RCC 7860 (cell line): ENCODE measurements at places on chromosomes 11 and 22.

DNA sequence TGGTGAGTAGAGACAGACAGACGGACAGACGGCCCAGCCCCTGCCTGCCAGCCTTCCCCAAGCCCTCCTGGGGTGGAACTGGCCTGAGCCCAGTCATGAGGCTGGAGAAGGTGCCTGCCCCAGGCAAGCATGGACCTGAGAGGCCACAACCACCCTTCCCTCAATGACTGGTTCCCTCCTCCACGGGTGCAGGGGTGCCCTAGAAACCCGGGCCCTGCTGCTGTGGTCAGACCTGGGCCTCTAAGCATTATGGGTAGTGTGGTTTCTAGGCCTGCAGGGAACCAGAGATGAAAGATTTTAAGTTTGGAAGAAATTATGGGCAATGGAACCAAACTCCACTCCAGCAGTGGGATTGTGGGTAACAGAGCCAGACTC, 13.5 kb downstream of the RHBDD3 start:
- no peak for DNase-seq

- no peak for DNase-seq
These were observed 18.6 kb upstream of the MCHR1 start for GRCh38 chr22:40660730-40661129.

DNA sequence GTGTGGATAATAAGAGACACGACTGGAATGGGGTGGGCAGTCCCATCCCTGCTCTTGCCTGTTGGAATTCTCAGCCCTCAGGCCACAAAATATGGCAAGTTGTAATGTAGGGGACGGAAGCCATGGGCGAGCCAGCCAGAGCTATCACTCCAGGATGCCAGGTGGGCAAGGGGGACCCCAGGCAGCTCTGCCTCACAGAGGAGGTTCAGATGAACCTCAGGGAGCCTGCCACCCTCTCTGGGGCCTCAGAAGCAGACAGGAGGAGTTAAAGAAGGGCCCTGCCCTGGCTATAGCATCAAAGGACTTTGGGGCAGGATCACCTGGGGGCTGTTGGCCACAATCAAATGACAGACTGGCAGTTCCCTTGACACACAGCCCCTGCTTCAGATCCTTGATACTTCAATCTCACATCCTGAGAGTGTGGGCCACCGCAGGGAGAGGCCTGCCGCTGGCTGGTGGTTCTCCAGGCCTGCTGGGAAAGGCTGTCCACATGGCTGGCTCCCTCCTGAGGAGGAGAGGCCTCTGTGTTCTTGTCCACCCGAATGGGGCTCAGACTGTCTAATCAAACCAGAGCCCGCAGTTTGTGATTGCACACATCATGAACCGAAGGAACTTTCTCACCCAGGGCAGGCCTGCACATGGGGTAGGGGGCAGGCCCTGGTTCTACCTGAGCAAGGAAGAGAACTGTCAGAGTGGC, 31.4 kb downstream of the IGLL1 start:
- DNase-seq, result no peak

GRCh38 chr11:17010851-17011420, 3.3 kb downstream of the PLEKHA7 start:
- no peak for DNase-seq

DNA sequence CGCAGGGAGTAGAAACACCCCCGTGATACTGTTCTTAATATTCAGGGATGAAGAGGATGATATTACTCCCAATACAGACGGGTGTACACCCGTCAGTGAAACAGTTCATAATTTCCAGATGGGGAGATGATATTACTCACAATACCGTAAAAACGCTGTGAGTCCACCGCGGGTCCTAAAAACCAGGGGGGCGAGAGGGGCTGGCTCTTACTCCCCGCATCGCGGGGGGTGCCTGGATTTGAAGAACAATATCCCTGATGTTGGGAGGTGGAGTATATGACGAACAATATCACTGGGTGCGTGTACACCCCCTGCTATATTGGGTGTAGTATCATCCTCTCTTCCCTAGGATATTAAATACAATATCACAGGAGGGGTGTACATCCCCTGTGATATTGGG, 20.5 kb upstream of the APOL5 start:
- no peak for DNase-seq

DNA sequence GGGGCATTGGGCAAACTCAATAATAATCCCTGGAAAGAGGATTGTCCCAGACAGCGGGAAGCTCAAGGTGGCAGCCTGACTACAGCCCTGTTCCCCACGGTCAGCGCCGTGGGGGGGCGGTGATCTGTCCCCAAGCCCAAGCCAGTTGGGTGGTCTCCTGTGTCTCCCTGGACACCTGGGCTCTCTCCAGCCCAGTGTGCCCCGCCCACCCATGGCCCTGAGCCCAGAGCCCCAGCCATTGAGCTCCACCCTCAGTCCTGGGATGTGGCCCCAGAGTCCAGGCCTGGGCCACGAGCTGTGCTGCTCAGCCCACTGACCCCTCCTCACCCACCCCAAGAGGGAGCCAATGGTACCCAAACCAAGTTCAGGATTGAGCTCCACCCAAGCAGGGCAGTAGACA, 27.9 kb upstream of the PDE2A start:
- DNase-seq, result no peak

DNA sequence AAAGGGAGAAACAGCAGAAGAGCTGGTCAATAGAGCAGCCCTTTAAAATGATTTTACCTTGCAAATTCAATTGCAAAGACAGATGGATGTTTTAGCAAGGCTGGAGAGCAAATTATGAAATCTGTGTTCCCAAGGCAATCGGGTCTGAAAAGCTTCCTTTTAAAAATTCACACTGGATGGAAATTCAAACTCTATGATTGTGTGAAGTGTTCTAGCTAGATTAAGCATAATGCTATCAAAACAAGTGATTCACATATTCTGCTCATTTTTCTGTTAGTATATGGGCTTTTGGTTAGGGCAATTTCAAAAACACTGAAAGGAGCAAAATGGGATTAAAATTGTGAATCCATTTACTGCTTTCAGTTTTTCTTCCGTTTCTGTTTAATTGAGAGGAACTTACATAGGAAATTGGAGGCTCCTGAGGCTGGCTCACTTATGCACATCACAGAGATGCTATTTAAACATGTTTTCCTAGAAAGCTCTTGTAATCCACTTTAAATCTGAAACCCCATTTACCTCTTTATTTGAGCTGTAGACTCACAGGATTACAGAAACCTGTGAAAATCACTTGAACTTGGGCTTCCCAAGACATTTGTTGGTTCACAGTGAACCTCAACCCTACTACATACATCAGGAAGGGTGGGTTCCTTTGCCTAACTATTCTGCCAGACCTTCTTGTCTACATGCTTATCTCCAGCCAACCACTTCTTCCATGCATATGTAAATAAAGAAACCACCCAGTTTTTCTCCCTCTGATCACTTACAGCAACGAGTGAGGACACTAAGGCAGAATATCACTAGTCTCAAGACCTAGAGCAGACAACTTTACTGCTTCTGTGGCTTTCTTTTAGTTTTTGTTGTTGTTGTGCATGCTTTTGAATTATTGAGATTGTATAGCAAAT, 201.9 kb upstream of the PITPNB start:
- DNase-seq, result no peak

GRCh38 chr11:48087974-48088681, 107.8 kb downstream of the PTPRJ start:
- no peak for DNase-seq

GRCh38 chr11:45413156-45413858, 127.2 kb upstream of the SYT13 start:
- DNase-seq, result no peak

DNA sequence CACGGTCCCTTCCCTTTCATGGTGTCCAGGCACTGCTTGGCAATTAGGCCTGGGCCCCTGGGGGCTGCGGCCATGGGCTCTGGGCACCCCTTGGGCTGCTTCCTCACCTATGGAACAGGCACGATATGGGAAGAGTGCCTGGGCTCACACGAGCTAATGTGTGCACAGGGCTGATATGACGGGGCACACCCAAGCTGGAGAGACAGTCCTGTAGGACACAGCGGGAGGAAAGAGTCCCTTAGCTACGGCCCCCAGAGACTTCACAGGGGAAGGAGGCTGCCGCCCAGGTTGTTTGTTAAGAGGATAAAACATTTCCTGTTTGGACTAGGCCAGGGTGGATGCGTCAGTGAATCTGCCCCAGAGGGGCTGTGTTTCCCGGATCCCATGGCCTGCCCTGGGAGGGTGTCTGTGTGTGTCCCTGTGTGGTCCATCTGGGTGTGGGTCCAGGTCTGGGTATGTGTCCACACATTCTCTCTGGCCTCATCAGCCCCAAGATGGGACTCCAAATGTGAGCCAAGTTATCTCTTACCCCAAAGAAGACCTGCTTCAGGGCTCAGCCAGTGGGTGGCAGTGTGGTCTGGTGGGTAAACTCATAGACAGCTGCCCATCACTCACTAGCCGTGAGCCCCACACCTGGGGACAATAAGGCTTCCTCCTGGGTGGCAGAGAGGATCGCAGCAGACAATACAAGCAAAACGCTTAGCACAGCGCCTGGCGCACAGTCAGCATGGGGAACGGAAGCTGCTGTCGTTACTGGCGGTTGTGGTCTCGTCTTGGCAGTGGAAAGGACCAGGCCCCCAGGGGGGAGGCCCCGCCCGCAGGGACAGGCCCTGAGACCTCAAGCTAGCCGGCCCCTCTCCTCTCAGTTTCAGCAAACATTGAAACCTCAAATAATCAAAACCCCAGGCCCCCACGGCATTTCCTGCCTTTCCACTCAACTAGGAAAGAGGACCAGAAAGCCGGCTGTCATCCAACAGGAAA, 3.2 kb upstream of the EMID1 start:
- no peak for DNase-seq

DNA sequence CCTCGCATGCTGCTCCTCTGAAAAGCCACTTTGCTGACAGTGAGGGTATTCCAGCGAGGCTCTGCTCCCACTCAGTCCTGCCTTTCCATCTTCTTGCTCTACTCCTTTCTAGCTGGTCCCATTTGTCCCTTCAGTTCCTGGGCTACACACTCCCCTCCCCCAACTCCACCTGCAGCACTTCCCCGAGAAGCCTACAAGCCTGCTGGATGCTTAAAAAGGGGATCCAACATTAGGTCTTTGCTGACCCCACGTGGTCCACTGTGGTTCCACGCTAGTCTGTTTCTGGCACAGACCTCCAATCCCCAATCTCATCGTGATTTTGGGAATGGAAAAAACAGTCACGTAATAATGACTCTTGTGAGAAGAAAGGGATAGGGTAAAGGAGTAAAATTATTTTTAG, 121.6 kb upstream of the SNX19 start:
- no peak for DNase-seq

DNA sequence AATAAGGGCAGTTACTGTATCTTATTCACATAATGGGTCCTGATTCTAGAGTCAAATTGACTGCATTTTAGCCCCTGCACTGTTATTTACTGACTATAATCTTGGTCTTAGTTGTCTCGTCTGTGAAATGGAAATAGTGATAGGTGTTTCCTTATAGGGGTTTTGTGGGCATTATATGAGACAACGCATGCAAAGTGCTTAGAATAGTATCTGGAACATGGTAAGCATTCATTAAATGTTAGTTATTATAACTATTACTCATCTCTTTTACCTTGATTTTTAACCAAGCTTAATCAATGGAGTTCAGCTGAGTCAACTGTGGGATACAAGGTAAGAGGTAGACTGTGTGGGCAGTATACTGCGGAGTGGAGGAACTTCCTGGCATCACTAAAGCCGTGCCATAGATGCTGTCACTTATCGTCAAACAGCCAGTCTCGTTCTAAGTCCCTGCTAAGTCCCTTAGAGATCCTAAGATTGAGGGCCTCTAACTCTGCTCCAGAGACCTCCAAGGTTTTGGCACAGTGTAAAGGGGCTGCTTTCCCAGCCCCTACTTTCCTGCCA, 2.6 kb upstream of the ZC3H12C start:
- no peak for DNase-seq

GRCh38 chr11:116312570-116313391, 460.0 kb downstream of the BUD13 start:
- peak; percentile 42 for DNase-seq

DNA sequence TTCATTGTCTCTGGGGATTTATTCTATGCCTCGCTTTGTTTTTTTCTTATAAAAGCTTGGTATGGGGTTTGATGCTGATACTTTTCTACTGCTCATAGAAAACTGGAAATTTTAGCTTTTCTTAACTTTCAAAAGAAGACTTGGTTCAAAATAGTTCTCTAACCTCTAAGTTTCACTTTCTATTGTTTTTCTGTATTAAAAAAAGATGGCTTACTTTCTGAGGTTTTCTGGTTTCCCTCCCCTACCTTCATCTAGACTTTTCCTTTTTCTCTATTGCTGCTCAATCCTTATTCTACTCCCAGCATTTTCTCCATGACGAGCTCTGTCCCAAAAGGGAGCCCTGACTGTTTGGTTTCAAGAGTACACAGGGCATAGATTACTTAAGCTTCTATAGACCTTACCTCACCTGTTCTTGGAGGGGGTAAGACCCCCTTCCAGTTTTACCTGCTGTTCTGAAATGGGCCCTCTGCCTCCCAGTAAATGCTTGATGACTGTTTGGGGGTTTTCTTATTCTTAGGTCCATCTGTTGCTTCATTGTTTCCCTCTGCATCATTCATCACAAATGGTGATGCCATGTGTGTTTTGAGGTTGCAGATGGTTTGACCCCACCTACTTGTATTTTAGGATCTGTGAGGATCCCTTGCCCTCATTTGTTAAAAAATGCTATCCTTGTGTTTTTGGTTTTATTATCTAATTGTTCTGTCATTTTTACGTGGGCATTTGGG, 29.5 kb downstream of the DNHD1 start:
- no peak for DNase-seq

GRCh38 chr11:134449713-134450112, 37.7 kb upstream of the B3GAT1 start:
- DNase-seq, result no peak

DNA sequence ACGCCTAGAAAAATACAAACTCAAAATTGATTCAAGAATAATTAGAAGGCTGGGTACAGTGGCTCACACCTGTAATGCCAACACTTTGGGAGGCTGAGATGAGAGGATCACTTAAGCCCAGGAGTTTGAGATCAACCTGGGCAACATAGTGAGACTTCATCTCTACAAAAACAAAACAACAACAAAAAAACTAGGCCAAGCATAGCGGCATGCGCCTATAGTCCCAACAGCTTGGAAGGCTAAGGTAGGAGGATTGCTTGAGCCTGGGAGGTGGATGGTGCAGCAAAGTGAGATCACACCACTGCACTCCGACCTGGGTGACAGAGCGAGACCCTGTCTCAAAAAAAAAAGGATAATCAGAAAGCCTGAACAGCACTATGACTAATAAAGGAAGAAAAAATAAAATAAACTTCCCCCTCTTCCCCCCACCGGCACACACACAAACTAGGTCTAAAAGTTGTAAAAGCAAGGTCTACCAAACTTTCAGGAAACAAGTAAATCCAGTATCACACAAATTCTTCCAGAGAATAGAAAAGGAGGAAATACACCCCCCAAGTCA, 35.8 kb downstream of the RRAS2 start:
- DNase-seq, result no peak

- DNase-seq, result peak; percentile 91
These were observed 694.7 kb downstream of the NTM start for GRCh38 chr11:132064987-132065620.

GRCh38 chr11:9386901-9387300, 2.4 kb downstream of the IPO7 start:
- no peak for DNase-seq
